ENCODE measurements at places on chromosomes 4 and X.

- no peak for DNase-seq
Measured at GRCh38 chrX:153491918-153492317, 2.9 kb upstream of the BGN start.

DNA sequence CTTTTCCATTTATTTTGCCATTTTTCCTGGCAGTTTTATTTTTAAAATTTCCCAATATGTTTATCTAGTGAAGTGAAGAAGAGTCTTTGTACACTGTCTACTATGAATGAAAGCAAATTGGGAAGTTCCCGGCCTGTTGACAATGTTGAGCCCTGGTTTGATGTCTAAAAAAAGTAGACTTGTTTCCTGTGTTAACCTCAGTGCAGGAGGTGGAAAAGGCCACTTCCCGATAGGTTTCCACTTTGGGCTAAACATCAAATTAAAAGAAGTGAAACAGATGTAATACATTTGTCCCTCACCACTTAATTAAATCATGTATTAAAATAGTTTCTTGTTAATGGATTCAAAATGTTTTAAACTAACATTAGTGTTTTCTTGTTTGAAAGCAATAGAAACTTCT is 30.0 kb downstream of the BBS12 start:
- DNase-seq, result no peak

DNA sequence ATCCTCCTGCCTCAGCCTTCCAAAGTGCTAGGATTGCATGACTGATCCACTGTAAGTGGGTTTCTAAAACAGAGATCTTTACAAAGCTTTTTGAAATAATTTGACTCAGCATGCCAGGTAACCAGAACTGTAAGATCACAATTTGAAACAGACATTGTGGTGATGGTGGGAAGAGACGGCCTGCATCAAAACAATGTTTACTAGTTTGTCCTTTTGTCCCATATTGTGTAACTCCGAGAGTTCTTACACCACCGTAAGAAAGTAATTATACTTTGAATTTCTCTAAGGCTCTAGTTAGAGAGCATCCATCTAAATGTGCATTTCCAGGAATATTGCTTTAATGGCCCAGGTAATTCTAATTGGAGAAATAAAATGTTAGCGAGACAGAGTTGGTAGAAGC is 594 bp upstream of the ARHGAP24 start:
- no peak for DNase-seq

DNA sequence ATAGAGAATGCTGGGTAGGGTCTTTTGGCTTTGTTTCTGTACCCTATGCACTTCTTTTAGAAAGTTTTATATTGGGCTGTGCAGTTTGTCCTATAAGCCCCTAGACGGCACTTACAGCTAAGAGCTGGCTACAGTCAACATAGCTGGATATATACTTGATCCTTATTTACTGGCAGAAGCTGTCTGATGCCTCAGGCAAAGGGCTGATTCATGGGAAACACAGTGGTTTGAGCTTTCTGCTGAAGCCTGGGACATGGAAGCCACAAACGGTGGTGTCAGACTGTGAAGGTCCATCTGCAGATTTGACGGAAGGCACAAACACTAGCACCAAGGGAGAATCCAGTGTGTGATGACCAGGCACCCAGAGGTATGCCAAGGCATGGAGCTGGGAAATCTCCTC is 608.4 kb downstream of the ANKRD50 start:
- DNase-seq, result no peak

All from K562 (cell line).